ENCODE measurements at places on chromosomes 4 and X. TPM values are rescaled to one million over a fixed set of nuclear protein-coding genes. Genes with fewer than 3 reads are reported as not detected.

IL1RAPL2 gene
- total RNA-seq: 5.7 TPM

FGA gene
- total RNA-seq: not detected

ATOH1 gene
- not detected for total RNA-seq

FMR1NB gene
- total RNA-seq: not detected

CENPVL1 gene
- not detected for total RNA-seq

All from bronchus fibroblast of lung (primary cell).